ENCODE measurements at places on chromosomes 12 and 14.

GRCh38 chr12:106631150-106631549 lies 48.3 kb downstream of the RFX4 start:
- DNase-seq = no peak

- DNase-seq = no peak
Measured at GRCh38 chr12:31009976-31010375, 63.7 kb upstream of the DDX11 start.

GRCh38 chr12:96770219-96771102 lies 136.6 kb upstream of the NEDD1 start:
- DNase-seq = peak; percentile 43

DNA sequence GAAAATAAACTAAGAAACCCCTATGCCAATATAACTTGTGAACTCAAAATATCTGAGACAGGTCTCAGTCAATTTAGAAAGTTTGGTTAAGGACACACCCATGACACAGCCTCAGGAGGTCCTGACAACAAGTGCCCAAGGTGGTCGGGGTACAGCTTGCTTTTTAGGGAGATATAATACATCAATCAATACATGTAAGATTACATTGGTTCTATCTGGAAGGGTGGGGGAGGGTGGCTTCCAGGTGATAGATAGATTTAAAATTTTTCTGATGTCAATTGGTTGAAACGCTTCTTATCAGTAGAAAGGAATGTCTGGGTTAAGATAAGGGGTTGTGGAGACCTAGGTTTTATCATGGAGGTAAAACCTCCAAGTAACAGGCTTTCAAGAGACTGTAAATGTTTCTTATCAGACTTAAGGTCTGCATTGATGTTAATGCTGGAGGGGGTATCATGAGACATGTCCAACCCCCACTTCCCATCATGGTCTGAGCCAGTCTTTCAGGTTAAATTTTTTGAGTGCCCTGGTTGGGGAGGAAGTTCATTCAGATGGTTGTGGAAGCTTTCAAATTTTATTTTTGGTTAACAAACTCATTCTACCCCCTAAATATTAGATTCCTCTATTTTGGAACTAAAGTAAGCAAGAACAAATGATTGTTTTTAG lies 82.0 kb upstream of the RASSF8 start:
- DNase-seq = no peak

DNA sequence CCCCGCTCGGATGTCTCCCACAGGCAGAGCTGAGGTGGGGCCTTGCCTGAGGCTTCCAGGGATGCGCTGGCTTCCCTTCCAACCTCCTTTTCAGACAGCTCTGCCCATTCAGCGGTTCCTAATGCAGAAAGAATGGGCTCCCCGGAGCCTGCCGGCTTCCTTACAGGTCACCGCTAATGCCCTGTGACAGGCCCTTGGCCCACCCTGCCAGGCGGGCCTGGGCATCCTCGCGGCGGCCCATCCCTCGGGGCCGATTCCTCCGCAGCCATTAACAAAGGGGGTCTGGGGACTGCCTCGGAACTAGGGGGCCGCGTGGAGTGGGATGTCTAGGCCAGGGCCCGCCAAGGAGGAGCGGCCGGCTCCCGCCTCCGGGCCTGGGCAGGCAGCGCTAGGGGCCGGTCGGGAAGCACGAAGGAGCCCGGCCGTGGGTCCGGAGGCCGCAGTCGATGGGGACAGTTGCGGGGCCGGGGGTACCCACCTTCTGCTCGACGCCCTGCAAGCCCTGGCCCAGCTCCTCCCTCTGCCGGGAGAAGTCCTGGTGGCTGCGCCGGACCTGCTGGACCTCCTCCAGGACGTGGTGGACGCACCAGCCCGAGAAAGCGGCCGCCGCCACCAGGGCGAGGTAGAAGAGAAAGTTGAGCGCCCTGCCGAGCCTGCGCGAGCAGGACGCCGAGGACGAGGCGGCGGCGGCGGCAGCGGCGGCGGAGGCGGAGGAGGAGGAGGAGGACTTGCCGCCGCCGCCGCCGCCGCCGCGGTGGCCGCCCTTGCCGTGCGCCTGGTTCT lies 738 bp downstream of the CKAP4 start:
- DNase-seq = no peak

DNA sequence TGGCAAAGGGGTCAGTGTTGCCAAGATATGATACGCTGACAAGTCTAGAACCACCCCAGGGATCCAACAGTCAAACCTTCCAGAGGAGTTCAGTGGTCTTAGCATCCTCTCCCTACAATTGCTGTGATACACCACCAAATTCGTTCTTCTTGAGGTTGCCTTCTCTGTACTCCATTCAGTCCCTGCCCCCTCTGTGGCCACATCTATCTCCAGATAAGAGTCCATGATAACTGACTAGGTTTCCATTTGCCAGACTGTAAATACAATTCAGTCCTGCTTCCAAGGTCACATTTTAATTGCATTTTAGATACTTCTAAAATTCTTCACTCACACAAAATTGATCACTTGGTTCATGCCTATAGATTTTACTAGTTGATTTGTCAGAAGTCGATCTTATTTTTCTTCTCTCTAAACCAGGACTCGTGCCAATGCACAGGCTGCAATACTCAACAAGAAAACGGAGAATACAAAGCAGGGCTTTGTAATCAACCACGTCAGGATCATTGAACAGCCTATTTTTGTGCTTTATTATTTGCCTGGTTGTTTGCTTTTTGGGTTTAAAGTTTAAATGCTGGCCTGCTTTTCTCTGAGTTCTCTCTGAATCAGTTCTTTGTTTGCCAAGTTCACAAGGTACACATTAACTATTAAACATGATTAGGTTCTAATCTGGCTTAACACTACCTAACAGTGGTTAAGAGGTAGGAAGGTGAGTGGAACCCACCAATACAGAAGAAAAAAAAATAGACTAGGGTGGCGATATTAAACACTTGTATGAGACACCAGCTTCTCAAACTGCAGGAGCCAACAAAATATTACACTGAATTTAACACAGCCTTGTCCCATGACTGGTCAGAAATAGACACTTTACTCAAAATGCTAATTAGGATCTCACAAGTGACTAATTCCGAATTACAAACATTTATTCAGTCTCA lies 5.3 kb upstream of the TSPAN8 start:
- DNase-seq = no peak

DNA sequence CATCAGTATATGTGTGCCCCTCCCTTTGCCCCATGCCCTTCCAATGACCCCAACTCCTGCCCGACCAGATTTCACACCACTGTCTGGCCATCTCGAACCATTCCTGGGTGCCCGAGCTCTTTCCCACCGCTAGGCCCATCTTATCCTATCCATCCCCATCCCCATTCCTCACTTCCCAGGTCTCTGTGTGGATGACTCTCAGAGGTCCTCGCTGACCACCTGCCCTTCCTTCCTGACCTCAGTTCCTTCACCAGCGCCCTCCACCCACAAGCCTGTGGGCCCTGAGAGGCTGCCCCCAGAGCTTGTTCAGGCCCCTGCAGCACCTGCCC lies 49.1 kb downstream of the CYP46A1 start:
- DNase-seq = no peak
